ENCODE measurements at places on chromosomes 7 and 10.

GRCh38 chr10:97684866-97685394 is 2.1 kb downstream of the AVPI1 start:
- no peak for DNase-seq

- no peak for DNase-seq
Observed at GRCh38 chr10:53115660-53116059, 343.1 kb upstream of the MBL2 start.

DNA sequence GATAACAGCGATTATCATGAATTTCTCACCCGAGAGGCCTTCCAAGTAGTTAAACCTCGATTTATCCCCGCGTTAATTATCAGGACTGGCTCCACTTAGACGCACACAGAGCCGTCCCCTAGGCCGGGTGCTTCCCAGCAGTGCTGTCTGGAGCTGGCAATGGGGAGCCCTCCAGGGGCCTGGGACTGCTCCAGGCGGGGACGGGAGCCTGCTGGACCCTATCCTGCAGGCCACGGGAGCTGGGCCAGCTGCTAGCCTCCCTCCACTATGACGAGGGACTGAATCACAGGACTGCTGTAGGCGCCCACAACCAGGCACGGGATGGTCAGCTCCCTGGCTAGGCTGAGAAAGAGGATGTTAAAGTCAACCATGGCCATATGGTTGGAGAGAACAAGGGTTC is 229.1 kb downstream of the ELFN1 start:
- no peak for DNase-seq

DNA sequence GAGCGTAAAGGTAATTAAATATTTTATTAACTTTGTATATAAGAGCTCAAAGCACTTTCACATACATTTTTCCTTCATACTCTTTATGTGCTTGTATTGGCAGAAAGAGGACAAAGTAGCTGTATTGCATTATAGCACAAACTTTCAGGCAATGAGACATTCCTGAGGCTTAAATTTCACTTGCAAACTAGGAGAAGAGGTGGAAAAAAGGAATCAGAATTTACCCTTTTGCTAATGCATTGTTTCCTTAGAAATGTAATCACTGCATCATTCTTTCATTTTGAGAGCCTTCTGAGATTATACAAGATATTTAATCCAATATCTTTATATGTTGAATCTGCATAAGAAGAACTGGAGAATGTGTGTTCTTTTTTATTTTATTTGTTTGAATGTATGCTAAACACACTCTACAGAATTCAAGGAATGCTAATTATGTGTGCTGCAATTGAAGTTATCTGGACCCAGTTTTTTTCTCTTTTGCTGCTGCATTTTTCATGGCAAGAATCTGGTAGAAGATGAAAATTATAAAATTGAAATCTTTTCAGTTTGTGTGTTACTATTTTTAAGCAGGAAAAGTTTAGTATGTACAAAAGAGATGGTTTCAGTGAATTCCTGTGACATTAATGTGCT is 185.1 kb downstream of the NXPH1 start:
- no peak for DNase-seq

GRCh38 chr7:137169282-137169698 is 174.2 kb downstream of the PTN start:
- DNase-seq, result no peak

- no peak for DNase-seq
Observed at GRCh38 chr7:84913731-84914130, 273.1 kb downstream of the SEMA3D start.

GRCh38 chr7:140053812-140054539 is 8.8 kb downstream of the PARP12 start:
- DNase-seq, result no peak

GRCh38 chr7:149430192-149430591 is 30.7 kb downstream of the ZNF777 start:
- no peak for DNase-seq

- DNase-seq, result no peak
Observed at GRCh38 chr7:509426-510130, 10.1 kb downstream of the PDGFA start.

DNA sequence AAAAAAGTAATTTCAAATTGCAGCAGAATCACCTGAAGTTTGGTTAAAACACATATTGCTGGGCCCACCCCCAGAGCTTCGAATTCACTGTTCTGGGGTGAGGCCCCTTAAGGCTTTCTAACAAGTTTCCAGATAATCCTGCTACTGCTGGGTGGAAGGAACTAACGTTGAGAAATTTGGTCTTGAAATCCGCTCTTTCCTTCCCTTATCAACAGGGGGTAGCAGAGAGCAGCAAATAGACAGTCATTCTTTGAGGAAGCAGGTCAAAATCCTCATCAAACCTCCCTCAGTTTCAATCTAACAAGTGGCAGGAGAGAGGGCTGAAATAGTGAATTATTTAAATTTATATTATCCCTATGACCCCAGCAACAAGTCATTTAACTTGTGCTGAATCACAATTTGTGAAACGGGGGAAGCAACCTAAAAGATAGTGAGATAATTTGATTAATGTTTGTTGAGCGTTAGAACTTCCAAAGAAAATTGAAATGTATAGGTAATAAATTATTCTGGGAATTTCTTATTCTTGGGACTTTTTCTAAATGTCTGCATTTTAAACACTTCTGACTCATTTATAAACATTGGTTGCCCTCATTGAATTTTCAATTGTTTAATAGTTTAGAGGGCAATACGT is 21.7 kb upstream of the MALSU1 start:
- DNase-seq, result no peak
